ENCODE measurements at places on chromosomes 11 and 22.

- no peak for DNase-seq
These were observed 103.4 kb downstream of the PHF21B start for GRCh38 chr22:44906248-44906936.

GRCh38 chr22:23394525-23395326 lies 185.4 kb downstream of the IGLL1 start:
- DNase-seq = no peak

- no peak for DNase-seq
These were observed 13.4 kb downstream of the CXCR5 start for GRCh38 chr11:118896921-118897591.

- DNase-seq = no peak
These were observed 38.5 kb downstream of the SBF2 start for GRCh38 chr11:10255388-10256125.

DNA sequence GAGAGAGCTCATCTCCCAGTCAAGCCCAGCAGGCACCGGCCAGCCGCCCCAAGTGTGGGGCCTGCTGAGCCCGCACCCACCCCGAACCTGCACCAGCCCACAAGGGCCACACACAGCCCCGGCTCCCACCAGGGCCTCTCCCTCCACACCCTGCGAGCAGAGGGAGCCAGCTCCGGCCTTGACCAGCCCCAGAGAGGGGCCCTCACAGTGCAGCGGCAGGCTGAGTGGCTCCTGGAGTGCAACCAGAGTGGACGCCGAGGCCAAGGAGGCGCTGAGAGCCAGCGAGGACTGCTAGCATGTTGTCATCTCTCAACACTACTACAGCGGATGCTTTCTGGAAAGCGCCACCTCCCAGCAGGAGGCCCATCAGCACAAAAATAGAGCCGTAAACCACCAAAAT lies 10.9 kb downstream of the DEFB108B start:
- DNase-seq = no peak

GRCh38 chr22:50114221-50115021 lies 24.6 kb downstream of the MOV10L1 start:
- no peak for DNase-seq

Measured in stimulated activated CD8-positive, alpha-beta memory T cell treated with anti-CD3 and anti-CD28 coated beads, Interleukin-7, amount 100 ng/mL, for 1 hour (primary cell).